SK-N-SH (cell line): ENCODE measurements at places on chromosomes 1 and 21.

DNA sequence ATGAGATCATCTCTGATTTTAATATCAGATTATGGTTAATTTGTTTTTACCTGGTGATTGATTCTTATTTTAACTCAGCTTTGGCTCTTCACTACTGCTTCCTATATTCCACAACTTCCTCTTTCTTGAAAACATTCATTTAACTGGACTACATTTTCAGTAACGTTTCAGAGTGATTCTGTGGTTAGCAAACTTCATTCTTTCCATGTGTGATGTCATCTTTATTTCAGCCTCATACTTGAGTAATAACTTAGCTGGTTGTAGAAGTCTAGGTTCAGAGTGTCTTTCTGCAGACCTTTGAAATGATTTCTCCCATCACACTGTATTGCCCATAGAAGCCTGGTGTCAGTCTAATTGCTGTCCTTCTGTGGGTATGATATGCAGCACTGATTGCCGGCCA, 36.0 kb upstream of the SLC35F3 start:
- no peaks in the 10 kb centered on the region for H3K27me3 ChIP-seq
- H3K27ac ChIP-seq = no peak overlapping the region
- no peaks in the 10 kb centered on the region for H3K4me1 ChIP-seq
- no peak overlapping the region for H3K4me3 ChIP-seq

DNA sequence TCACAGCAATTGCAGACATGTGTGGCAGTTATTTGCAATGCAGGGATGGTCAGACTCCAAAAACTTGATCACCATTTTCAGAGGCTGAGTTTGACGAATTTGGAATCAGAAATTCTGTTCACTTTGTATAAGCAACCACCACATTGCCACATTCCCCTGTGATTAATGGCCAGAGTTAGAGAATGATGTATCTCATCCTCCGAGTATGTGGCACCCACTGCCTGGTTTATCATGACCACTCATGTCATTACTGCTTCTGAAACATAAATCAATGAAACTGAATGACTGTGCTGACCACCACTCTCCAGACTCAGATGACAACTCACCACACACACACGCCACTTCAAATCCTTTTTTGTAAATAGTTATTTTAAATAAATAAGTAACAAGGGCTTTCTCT, 66.6 kb upstream of the CACHD1 start:
- no peak overlapping the region for H3K27ac ChIP-seq
- H3K4me3 ChIP-seq = no peak overlapping the region
- H3K36me3 ChIP-seq = no peaks in the 10 kb centered on the region

GRCh38 chr1:197065559-197065958, 1.5 kb downstream of the F13B start:
- H3K4me1 ChIP-seq = no peaks in the 10 kb centered on the region
- H3K36me3 ChIP-seq = no peaks in the 10 kb centered on the region
- no peak for DNase-seq
- no peak overlapping the region for H3K27ac ChIP-seq
- H3K4me3 ChIP-seq = no peak overlapping the region

GRCh38 chr1:214380396-214380795, 99.4 kb downstream of the SMYD2 start:
- peaks cover 76% of the 10 kb centered on the region for H3K36me3 ChIP-seq
- 0 out of 2 replicates have a peak overlapping the region, but pooled peaks have one; percentile 5 for H3K27ac ChIP-seq
- H3K4me3 ChIP-seq = no peak overlapping the region
- DNase-seq = no peak

GRCh38 chr1:207981976-207982375, 71.1 kb upstream of the CD34 start:
- H3K4me1 ChIP-seq = no peaks in the 10 kb centered on the region
- no peaks in the 10 kb centered on the region for H3K36me3 ChIP-seq
- H3K27ac ChIP-seq = no peak overlapping the region
- DNase-seq = peak; percentile 49
